ENCODE measurements at places on chromosomes 3 and 15.

- no peak for DNase-seq
These were observed 157.4 kb downstream of the SSR3 start for GRCh38 chr3:156397534-156397933.

DNA sequence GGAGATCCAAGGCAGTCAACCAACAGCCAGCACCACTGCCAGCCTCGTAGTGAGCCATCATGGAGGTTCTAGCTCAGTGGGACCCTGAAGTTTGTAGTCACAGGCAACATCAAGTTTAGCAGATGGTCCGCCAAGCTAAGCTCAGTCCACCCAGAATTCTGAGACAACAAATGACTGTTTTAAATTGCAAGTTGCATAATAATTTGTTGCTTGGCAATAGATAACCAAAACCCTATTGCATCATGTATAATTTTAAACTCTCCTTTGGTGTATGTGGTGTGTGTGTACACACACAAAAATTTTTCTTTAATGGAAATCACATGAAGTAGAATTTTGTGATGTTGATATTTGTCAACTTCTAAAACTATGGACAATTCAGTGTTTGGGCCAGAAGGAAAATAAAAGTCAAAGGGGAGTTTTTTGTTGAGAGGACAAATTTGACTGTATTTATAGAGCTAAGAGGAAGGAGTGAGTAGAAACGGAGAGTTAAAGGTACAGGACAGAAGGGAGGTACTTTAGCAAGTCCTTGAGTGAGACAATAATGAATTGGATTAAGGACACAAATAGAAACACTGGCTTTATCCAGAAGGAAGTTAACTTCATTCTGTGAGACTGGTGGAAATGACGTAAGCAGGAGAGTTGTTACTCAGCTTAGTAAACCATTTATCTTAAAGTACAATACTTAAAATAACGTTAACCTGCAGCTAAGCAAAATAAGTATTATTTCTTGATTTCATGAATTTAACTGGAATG is 83.6 kb downstream of the NCEH1 start:
- DNase-seq = no peak

DNA sequence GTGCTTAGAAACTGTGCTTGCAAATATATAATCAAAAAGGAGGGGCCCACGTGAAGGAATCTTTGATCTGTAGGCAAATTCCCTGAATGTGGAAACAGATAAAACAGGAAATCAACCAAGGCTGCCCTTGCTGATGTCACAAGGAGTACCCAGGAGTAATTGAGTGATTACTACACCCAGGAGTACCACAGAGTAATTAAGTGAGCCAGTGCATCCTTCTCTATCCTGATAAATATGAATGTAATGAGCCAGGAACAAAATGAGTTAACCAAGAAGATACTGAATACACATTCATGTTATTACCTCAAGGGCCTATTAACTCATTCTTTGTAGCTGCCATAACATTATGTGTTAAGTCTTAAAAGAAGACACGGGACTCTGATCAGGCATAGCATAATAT is 87.3 kb upstream of the POU1F1 start:
- no peak for DNase-seq

DNA sequence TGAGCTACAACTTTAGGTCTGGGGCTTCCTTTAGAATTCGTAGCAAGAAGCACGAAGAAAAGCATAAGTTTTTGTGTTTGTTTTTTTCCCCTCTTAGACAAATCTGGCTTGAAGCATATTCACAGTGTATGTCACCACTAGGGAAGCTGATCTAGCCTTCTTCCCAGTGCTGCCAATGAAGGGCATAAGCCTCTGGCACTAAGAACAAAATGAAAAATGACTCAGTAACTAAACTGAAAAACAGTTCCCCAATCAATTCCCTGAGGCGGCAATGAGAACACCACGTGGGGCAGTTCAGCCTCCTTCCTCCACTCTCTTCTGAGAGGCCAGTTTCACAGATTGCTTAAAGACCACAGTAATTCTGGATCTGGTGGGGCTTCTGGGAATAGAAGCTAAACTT is 338.1 kb downstream of the GAP43 start:
- no peak for DNase-seq

GRCh38 chr3:16510620-16511319 is 2.7 kb downstream of the RFTN1 start:
- DNase-seq = no peak

- DNase-seq = no peak
These were observed 17.6 kb downstream of the ZDHHC3 start for GRCh38 chr3:44958386-44958785.

DNA sequence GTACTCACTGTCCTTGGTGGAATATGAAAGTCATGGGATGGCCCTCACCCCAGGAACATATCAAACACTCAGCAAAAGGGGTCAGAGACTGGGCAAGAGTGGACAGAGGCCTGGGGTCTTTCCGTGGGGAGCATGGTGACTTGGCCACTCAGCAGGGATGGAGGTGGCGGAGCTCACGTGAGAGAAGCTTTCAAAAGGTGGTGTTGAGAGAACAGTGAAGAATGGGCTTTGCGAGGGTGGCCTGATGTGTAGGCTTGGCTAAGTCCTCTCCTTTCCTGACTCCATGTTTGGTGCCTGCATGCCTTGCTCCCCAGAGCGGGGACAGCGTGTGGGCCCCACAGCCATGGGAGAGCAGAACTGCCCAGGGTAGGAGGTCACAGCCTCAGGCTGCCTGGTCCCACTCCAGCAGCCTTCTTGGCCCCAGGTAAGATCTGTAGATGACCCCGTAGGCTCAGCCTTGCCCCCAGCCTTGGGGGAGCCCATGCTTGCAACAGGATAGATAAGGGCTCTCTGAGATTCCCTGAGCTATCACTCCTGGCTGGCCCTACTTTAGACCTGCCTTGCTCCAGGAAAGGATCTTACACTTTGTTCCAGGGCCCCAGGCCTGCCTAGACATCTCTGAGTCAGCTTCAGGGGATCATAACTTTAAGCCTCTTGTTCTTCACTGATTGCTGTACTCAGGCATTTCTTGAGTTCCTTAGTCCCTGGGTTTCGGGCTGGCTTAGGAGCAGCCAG is 17.0 kb downstream of the RPLP1 start:
- no peak for DNase-seq

DNA sequence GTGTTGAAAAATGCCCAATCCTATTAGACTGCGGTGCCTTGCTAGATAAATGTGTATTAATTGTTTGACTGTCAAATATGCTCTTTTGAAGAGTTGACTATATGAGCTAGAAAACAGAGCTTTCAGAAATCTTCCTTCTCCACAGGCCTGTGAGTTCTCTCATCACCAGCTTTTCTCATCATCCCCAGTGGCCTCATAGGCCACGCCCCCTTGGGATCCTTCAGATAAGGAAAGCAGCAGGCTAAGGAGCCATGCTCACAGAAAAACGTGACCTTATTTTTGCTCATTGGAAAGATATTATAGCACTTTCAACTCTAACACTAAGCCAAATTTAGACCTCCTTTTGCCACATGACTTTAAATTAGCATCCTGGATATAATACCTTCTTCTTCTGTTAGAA is 514.4 kb upstream of the ARRDC4 start:
- DNase-seq = no peak

DNA sequence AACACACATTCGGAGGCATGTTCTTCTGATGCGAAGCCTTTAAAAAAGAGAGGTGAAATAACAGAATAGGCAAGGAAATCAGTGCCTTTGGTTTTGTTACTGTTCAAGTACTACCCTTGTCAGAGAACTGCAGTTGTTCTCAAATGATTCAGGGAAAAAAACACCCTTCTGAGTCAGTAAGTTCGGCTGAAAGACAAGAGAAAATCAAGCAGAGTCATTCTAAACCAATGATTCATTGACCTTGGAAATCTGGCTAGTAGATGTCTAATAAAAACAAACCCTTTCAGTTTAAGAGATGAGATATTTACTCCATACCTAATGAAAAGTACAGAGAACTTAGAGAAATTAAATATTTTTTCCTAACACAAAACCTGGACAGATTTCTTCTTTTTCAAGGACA is 72.7 kb upstream of the ABI3BP start:
- peak; percentile 1 for DNase-seq

DNA sequence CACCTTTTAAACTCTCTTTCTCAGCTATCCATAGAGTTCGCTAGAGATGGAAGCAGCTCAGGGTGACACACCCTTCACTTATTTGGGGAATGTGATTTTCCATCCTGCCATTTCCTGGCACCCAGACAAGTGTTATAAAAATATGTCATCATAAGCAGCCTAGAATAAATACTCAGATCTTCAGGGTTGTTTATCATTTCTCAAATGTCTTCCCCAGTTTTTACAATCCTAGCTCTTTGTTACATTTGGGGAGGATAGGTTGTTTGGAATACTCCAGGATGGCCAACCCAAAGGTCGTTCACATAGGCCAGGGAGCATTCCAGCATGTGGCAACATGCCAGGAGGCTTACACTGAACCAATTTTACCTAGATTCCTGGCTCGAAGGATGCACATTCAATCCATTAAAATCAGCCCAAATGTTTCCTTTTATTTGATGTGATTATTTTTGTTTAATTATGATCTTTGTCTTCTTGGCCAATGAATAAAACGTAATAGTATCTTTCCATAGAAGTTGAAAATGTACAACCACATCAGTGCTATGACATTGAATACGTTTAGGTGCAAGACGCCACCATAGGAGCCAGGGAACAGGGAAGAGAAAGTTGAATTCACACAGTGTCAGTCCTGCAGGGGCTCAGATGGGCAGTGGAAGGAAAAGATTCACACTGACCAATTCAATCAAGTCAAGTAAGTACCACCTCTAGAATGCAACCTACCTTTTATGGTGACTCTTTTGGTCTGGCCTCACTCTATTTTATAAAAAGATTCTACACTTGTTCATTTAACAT is 537.7 kb upstream of the MDFIC2 start:
- DNase-seq = no peak

- DNase-seq = no peak
These were observed 79.0 kb downstream of the ERC2 start for GRCh38 chr3:56389183-56389830.

DNA sequence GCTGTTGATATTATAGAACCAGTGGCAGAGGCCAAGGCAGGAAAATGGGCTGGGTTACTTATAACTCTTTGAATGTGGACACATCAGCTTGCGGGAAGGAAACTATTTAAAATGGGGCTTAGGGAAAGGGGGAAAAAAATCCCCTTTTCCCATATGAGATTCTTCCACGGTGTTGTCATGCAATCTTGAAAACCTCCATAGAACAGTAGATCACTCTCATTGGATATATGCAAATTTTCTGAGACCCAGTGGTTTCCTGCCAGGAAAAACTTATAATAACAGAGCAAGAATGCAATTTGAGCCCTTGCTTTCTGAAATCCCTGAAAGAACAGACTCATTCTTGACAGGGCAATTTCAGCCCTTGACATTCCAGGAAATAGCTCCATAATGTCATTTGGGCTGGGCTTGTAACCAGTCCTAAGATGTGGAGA is 31.1 kb downstream of the TMEM212 start:
- DNase-seq = no peak

GRCh38 chr3:116905794-116906193 is 196.2 kb downstream of the TUSC7 start:
- no peak for DNase-seq

- peak; percentile 73 for DNase-seq
These were observed 52.4 kb downstream of the TBL1XR1 start for GRCh38 chr3:177144922-177145321.

GRCh38 chr3:33826688-33827087 is 28.3 kb downstream of the PDCD6IP start:
- no peak for DNase-seq

GRCh38 chr3:178771511-178771910 is 235.3 kb downstream of the KCNMB2 start:
- no peak for DNase-seq

GRCh38 chr15:90872486-90873184 is 4.2 kb downstream of the FURIN start:
- peak; percentile 86 for DNase-seq

GRCh38 chr3:54631516-54632325 is 296.1 kb downstream of the LRTM1 start:
- no peak for DNase-seq

- no peak for DNase-seq
These were observed 69.7 kb downstream of the ADCY5 start for GRCh38 chr3:123379041-123379830.

GRCh38 chr3:10466186-10466585 is 39.2 kb downstream of the ATP2B2 start:
- no peak for DNase-seq

DNA sequence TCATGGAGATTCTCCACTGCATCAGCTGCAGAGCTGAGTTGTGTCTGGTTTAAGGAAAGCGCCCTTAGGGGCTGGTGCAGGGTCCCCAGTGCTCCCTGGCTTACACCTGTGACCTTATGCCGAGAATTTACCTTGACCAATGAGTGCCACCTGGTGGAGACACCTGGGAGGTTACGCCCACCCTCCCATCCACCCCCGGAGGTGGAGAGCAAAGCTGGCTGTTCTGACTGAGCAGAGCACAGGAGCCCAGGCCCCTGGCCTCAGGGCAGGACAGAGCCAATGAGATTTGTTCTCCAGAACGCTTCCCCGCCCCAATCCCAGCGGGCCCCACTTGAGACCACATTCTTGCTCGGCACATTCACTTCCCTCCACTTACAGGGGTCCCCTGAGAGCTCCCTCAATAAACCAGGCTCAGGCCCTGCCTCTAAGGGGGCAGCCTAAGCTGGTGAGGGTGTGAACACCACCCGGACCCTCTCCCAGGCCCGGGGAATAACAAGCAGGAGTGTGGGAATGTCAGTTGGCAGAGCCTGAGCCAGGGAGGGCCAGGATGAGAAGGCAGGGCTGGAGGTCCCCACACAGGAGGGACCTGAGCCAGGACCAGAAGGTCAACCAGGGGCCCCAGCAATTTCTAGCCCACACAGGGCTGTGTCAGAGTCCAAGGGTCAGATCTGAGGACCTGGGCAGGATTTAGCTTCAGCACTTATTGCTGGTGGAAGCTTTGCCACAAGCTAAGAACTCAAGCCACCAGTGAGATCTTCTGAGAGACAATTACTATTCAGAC is 117.1 kb downstream of the TPRA1 start:
- peak; percentile 39 for DNase-seq

GRCh38 chr3:21860082-21860475 is 109.1 kb upstream of the ZNF385D start:
- DNase-seq = no peak

GRCh38 chr3:97277708-97278107 is 463.3 kb downstream of the EPHA6 start:
- no peak for DNase-seq

DNA sequence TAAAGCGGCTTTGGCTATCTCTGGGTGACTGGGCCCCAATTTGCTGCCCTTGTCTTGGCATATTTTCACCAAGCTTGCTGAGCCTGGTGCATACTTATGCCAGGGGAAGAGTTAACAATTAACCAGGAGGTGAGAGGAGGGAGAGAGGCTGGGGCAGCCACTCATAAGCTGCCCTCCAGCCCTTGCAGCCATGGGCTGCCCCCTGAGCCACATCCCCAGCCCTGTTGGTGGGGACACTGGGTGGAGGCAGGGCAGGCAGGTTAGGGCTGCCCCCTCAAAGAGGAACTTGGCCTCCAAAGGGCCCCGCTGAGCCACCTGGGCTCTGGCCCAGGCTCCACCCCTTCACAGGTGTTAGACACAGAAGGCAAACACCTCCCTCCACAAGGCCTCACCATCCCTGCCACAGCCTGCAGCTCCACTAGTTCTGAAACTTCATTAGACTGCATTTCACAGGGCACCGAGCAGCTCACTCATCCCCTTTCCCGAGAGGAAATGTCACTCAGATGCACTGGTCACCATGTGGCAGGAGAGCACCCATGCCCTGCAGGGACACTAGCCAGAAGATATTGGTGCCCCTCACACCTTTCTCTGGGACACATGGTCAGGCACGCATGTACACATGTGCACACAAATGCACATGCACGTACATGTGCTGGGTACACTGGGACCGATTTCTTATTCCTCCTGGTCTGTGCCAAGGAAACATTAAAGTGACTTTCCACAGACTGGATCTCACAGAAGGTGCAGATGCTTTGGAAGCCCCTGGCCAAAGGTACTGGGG is 20.2 kb downstream of the AMOTL2 start:
- DNase-seq = no peak

- no peak for DNase-seq
These were observed 1084.1 kb downstream of the FHIT start for GRCh38 chr3:60167186-60167585.
